ENCODE measurements at places on chromosomes 16 and 17. TPM values are rescaled to one million over a fixed set of nuclear protein-coding genes. Genes with fewer than 3 reads are reported as not detected.

DNA sequence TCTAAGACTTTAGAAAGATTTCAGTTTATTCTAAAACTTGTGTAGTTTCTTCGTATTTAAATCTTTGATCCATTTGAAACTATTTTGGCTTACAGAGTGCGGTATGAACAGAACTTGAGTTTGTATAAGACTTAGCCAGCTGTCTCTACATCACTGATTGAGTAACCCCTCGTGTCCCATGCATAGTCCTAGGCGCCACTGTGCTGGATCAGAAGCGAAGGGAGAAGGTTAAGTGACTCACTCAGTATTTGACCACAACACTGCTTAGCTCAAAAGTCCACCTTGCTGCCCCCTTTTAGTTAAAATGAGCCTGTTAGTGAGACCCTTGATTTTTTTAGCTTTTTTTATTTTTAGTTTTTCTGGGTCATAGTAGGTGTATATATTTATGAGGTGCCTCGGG is 28.4 kb downstream of the CD300LB start:
- no peaks in the 10 kb centered on the region for H3K36me3 ChIP-seq
- no peak overlapping the region for H3K4me3 ChIP-seq
- no peaks in the 10 kb centered on the region for H3K27me3 ChIP-seq
- H3K4me1 ChIP-seq, result no peaks in the 10 kb centered on the region
- no peak for DNase-seq
- H3K27ac ChIP-seq, result no peak overlapping the region

Gene CA5A
- not detected for total RNA-seq

DNA sequence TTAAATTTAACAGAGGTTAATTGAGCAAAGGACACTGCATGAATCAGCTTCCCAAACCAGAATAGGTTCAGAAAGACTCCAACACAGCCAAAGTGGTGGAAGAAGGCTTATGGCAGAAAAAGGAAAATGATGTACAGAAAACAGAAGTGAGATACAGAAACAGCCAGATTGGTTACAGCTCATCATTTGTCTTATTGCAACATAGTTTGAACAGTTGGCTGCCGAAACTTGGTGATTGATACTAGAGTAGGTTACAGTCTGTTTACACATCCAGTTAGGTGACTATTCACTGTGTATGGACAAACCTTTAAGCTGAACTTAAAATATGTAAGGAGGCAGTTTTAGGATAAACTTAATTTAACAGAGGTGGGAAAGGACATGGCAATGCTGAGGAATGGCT is 18.3 kb downstream of the TMEM100 start:
- H3K27me3 ChIP-seq, result peaks cover 55% of the 10 kb centered on the region
- H3K4me1 ChIP-seq, result no peaks in the 10 kb centered on the region
- H3K4me3 ChIP-seq, result no peak overlapping the region
- H3K36me3 ChIP-seq, result no peaks in the 10 kb centered on the region
- H3K27ac ChIP-seq, result no peak overlapping the region

DNA sequence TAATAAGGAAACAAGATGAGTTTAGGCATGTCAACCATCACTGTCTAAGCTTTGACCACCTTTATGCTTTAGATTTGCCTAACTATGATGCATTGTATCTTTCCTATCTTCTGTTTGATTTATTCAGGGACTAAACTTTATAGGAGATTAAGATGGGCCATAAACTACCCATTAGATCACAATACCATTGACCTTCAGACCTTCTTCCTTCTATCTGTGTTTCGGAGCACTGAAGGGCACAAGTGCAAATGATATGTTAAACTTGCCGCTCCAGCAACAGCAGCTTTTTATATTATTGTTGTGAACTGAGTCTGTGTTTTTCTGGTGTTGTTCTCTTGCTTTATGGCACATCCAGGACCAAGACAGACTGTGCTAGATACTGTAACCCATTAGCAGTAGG is 16.6 kb upstream of the ALDH3A2 start:
- DNase-seq, result no peak
- no peaks in the 10 kb centered on the region for H3K4me1 ChIP-seq
- H3K27ac ChIP-seq, result no peak overlapping the region
- H3K36me3 ChIP-seq, result no peaks in the 10 kb centered on the region
- H3K27me3 ChIP-seq, result peaks cover 2% of the 10 kb centered on the region

DNA sequence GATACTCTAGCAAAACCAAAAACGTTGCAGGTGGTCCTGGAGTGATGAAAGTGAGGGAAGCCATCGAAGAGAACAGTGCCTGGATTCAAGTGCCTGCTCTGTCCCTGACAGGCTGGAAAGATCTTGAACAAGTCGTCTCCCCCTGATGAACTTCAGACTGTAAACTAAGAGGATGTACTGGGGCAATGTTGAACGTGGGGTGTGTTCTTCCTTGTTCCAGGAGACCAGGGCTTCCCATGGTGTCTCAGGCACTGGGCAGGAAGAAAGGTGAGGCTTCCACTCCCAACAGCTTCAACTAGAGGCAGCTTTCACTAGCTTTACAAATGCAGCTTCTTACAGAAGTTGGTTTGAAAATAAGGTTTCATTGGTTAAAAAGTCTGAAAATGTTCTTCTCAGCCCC is 21.4 kb upstream of the NF1 start:
- H3K27me3 ChIP-seq, result no peaks in the 10 kb centered on the region
- H3K4me3 ChIP-seq, result no peak overlapping the region
- DNase-seq, result no peak
- no peaks in the 10 kb centered on the region for H3K36me3 ChIP-seq

Gene KRTAP3-1
- total RNA-seq, result not detected

Gene KCNJ18
- total RNA-seq, result not detected

GRCh38 chr17:46770818-46771560 is 47.5 kb downstream of the WNT3 start:
- peaks cover 31% of the 10 kb centered on the region for H3K27me3 ChIP-seq
- H3K36me3 ChIP-seq, result no peaks in the 10 kb centered on the region
